T1000 (cell line): ENCODE measurements at places on chromosomes 1 and 21.

DNA sequence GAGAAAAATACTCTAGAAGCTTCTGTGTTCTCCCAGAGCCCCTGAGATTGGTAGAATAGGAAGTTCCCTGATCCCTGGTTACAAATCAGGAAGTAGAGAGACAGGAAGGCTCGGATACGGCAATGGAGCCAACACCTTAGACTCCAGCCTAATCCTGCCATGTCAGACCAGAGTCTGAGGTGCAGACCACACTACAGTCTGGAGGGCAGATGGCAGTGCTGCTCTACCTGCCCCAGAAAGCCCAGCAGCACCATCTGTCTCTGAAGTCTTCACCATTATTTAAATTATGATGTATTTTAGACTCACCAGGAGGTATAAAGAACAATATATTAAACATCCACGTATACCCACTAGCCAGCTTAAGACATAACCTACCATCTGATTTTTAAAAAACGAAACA lies 93.0 kb downstream of the MTR start:
- no peak for DNase-seq

- no peak for DNase-seq
These were observed 131.4 kb downstream of the MRPS6 start for GRCh38 chr21:34204481-34205439.

DNA sequence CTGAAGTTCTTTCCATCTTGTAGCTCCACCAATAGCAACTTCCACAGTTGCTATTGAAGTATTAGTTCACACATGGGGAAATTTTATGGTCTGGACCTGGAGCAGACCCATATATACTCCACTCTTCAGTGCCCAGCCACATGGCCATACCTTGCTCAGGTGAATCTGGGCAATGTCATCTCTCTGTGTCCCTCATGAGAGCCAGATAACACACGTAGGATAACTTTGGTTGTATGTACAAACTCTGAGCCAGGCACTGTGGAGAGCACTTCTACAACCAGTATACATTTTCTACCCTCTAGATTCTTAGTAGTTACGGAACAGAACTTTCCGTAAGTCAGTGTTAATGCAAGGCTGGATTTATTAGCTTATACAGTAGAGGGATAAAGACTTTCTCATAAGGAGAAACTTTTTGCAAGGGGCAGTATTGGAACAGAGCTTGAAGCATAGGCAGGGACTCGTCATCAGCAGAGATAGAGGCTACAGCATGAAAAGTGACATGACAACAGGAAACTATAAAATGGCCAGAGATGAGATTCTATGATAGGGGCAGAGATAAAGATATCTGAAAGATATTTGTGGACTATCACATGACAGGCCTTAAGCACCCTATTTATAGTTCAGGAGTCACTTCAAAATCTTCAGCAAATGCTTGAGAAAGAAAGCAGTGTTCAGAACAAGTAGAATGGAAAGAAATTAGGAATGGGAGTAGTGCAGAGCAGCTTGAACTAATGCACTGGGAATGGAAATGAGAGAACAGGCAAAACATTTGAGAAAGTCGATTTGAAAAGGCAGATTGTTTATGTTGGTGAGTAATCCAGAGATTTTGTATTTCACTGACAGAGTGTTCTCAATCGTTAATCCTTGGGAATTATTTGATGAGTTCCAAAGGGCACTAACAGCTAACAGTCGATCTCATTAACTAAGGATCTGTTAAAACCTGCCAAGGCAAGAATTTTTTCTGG lies 481.8 kb downstream of the USP25 start:
- DNase-seq, result no peak

DNA sequence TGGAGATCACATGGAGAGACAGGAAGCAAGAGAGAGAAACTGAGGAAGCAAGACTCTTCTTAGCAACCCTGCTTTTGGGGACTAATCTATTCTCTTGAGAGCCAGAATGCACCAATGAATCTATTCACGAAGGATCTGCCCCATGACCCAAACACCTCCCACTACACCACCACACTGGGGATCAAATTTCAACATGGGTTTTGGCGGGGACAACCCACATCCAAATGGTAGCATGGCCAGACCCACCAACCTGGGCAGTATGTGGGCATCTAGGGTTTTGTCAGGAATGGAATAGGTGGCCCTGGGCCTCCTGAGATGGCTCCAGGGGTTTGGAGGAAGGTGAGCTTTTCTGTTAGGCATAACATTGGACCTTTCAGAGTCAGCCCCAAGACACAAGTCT lies 33.7 kb downstream of the NENF start:
- no peak for DNase-seq
